ENCODE measurements at places on chromosomes 2 and 18.

DNA sequence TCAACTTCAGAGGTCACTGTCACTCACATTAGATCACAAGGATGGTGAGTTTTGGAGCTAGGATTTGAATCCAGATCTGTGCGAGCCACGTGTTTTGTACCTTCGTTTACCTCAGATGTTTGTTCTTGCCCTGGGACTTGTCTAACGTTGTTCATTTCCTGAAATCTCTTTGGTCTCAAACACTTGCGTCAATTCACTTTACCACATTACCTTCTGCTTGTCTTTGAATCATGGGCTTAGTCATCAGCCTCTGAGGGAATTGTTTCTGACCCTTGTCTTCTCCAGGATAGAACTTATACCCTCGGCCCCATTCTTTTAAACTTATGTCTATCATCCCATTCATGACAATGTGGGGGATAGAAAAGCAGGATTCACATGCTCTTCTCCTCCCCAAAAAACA is 282.7 kb downstream of the DCDC2C start:
- no peak for DNase-seq

GRCh38 chr2:65366595-65367125 is 65.7 kb downstream of the SPRED2 start:
- DNase-seq: no peak

DNA sequence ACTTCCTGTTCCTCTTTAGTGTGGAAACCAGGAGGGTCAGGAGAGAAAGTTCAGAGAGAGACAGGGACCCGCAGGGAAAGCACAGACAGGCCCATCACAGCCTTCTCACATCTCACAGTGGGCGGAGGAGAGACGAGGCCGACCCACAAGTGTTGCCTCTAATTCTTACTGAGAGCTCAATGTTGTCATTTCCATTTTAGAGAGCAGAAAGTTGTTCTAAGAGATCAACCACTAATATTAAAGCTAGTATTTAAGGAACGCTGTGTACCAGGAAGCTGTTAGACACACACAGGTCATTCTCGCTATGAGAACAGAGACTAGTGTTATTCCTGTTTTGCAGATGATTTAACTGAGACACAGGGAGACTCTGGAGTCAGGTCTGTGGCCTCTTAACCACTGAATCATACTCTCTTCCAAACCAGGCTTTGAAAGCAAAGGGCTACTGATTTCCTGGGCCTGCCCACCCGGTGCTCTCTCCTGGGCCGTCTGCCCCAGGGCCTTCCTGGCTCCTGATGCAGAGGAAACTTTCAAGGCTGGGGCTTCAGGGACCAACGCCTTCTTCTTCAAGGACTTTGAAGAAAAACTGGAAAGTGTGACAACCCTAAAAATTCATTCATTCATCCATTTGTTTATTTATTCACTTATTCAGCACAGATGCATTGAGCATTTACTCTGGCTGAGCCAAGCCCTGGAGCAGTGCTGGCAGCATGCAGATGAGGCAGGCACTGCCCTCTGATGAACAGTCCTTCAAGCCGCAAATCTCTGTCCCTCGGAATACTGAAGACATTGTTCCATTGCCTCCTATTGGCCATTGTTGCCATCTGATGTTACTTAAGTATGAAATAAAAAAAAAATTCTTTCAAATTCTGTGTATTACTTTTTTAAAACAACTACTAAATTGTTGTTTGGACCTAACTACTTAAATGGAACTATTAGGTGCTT is 37.2 kb upstream of the BIN1 start:
- DNase-seq: no peak

DNA sequence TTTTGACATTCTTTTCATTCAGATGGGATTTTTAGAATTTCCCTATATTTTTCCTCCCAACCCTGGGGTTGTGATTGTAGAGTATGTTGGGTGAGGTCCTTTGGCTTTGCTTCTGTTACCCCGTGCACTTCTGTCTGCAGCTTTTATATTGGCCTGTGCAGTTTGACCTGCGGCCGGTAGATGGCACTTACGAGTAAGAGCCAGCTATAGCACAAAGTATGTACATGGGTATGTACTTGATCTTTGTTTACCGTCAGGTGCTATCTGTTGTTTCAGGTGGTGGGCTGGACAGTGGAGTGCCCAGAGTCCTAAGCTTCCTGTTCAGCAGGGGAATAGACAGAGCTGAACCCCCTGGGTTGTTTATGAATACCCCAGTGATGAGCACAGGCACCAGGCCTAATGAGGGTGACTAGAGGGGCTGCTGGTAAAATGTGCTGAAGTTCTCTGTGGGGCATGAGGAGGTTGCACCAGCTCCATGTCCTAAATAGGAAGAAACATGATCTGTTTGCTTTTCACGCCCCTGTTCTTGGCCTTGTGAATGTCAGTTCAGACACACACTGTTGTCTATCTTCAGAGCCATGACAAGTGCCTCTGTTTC is 58.9 kb upstream of the THUMPD2 start:
- DNase-seq: no peak

All from stimulated activated CD8-positive, alpha-beta memory T cell treated with anti-CD3 and anti-CD28 coated beads, Interleukin-15, amount 100 ng/mL, for 24 hours (primary cell).